GM12865 (cell line): ENCODE measurements at places on chromosomes 11 and 22.
A peak's percentile ranks its signal among the peaks of the same experiment; 100 is the strongest.

DNA sequence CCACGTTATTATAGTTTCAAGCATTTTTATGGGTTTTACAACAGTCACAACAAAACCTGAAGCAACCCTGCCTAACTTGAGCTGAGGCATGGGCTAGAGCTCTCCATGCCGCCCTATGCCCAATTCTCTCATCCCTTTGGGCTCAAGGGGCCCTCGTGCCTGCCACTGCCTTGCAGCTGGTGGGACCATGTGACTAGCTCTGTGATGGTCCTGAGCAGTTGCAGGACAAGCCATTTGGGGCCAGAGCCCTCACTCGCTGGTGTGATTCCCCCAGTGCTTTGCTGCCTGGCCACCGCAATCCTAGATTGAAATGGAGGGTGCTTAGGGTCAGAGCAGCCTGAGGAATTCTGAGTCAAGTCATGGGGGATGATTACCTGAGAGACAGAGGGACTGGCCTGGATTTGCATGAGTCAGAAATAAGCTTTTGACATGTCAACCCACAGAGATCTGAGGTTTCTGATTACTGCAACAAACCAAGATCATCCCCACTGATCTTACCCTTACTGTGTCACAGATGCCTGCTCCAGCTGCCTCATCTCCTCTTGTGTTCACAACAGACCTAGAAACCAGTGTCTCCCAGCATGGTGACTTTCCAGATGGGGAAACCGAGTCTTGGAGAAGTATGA, 323.7 kb downstream of the BRD1 start:
- DNase-seq, result no peak

GRCh38 chr11:61754534-61755482, 2.4 kb downstream of the MYRF start:
- no peak for DNase-seq

DNA sequence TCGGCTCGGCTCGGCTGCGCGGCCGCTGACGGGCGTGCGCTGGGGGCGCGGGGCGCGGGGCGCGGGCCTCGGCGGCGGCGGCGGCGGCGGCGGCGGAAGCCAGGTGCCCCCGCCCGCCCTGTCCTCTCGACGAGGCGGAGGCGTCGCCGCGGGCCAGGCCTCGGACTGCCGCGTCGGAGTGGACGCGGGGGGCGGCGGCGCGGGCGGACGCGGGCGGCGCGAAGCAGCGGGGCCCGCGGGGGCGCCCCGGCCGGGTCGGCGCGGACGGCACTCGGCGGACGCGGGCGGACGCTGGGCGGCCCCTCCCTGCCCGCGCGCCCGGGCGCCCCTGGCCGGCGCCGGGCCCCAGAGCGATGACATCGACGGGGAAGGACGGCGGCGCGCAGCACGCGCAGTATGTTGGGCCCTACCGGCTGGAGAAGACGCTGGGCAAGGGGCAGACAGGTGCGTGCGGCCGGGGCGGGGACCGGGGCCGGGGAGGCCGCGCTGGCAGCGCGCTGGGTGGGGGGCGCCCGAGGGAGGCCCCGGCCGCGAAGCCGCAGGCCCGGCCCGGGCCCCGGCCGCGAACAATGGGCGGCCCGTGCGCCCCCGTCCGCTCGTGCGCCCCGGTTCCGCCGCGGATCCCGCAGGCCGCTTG, at the start of gene BRSK2:
Gene BRSK2 (plus strand): TSS at position 3 of the 637 bp plus-strand sequence. CDS start 351 bp downstream, at position 354.
- DNase-seq, result no peak

GRCh38 chr22:31739795-31740201, 10.1 kb downstream of the PRR14L start:
- no peak for DNase-seq

DNA sequence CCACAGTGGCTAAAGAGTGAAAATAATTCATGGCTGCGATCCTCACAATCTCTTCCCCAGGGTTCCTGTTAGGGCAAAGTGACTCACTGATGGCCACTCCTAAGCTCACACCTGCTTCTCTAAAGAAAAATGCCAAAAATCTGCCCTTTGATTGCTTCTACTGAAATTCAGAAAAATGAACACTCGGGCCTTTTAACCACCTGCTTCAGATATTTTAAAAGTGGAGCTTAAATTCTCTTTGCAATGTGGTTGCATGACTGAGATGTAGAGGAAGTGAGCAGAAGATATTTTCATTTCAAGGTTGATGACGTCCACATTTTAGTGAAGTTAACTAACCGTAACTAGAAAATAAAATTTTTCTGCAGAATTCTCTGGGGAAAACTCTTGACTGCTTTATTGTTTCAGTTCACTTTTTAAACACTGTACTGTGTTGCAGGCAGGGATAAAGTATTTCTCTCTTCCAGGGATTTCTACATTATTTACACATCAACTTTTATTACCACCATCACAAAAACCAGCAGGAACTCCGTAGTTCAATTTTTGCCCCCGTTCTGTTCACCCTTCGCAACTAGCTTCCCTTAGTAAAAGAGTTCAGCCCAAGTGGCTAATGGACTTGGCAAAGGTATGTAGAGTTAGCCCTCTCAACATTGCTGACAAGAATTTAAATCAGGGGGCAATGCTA, 8.5 kb downstream of the RAB30 start:
- DNase-seq, result peak; percentile 87

DNA sequence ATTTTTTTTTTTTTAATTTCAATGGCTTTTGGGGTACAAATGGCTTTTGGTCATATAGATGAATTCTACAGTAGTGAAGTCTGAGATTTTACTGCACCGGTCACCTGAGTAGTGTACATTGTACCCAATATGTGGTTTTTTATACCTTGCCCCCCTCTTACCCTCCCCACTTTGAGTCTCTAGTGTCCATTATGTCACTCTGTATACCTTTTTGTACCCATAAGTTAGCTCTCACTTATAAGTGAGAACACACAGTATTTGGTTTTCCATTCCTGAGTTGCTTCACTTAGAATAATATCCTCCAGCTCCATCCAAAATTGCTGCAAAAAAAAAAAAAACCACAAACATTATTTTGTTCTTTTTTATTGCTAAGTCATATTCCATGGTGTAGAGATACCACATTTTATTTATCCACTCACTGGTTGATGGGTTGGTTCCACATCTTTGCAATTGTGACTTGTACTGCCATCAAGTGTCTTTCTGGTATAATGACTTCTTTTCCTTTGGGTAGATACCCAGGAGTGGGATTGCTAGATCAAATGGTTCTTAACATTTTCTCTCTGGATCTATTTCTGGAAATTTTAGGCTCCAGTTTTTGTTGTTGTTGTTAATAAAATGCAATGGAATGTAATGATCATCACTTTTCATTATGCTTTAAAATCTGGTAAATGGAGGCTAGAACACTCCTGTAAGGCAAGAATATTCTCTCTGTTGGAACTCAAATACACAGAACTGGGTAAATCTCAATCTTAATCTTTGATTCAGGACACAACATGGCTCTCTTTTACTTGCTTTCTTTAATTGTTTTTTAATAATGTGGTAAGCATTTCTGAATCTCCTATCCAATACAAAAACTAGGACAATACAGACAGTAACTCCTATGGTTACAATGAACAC, 10.3 kb downstream of the NEAT1 start:
- peak; percentile 56 for DNase-seq

- no peak for DNase-seq
Measured at GRCh38 chr22:19811211-19811621, 43.5 kb downstream of the GNB1L start.

DNA sequence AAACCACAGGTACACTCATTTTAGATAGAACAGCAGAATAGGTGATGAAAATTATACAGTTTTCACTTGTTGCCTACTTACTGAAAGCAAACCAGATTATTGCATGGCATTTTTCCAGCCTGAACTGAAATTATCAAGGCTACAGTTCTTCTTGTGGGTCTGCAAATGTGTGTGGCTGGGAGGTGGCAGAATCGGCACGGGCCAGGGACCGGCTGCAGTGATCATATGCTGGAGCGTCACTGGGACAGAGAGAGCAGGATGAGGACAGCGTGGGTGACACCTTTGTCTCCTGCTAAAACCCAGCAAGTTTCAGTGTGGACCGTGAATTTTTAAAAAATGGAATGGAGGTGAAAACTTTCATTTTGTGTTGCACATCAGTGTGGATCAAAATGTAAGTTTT, 59.3 kb upstream of the PITPNB start:
- DNase-seq, result no peak

DNA sequence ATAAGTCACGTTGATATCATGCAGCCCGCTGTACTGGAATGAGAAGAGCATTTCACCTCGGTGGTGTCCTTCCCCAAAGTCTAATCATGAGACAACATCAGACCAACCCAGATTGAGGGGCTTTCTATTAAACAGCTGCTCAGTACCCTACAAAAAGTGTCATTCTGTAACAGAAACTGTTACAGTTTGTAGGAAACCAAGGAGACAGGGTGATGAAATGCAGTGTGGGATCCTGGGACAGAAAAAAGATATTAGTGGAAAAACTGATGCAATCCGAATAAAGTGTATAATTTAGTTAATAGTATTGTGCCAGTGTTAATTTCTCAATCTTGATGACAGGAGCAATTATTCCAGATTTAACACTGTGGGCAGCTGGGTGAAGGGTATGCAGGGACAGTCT, 128.0 kb downstream of the MICAL2 start:
- DNase-seq, result no peak

DNA sequence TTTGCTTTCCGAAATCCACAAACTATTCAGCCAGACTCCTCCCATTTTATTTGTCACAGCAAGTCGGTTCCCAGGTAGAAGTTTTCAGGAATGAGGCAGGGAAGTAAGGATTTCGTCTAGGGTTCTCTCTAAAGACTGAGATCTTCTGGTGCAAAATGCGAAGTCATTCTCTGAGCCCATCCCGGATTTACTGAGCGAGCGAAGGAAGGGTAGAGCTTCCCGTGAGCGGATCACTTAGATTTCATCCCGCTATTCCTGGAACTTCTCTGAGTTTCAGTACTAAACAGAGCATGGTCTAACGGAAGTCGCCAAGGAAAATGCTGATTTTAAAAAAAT, 3.1 kb upstream of the CALCA start:
- no peak for DNase-seq

DNA sequence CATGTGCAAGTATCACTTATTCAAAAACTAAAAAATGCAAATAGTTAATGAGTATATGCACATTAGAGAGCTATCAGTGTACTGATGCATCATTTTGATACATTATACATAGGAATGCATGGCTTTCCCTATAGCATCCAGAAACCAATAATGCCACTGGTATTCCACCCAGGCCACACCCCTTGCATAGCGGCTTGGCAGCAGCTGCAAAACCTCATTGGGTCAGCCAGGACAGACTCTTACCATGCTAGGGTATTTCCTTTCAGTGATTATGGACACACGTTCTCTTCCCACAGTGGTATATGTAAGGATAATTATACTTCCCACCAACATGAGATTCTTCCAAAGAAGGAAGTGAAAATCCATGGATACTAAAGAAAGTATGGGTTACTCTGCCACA, 145.9 kb upstream of the PITPNB start:
- no peak for DNase-seq

- no peak for DNase-seq
Measured at GRCh38 chr11:37230865-37231264, 632.8 kb upstream of the RAG2 start.

- DNase-seq, result no peak
Measured at GRCh38 chr11:65773784-65774411, 6.9 kb downstream of the AP5B1 start.

DNA sequence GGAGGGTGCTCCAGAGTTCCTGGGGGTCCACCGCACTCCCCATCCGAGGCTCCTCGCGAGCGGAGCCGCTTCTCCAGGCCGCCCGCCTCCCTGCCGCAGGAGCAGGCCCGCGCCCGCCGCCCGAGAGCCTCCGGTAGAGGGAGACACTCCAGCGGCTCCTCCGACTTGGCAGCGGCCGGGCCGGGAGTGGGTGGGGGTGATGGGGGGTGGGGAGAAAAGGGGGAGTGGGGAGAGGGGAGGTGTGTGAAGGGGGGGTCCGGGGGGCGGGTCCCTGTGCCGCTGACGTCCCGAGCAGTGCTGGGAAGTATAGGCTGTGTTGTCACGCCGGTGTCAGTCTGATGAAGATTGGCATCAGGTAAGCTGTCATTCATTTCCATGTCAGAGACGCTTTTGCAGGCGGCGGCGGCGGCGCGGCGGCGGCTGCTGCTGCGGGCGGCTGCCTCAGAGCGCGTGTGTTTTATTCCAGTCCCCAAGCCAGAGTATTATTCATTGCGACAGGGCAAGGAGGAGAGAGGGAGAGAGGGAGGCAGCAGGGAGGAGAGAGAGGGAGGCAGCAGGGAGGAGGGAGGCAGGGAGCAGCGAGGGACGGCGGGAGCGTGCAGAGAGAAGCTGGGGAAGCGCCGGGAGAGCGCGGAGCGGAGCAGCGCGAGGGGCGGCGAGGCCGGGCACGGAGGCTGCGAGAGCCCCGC, at the start of gene PKNOX2:
Gene PKNOX2 (plus strand): TSS at position 330 of the 689 bp plus-strand sequence. CDS start 186,555 bp downstream, outside the sequence.
- DNase-seq, result peak; percentile 31

- no peak for DNase-seq
Measured at GRCh38 chr22:36818010-36818642, 1.3 kb upstream of the PVALB start.

DNA sequence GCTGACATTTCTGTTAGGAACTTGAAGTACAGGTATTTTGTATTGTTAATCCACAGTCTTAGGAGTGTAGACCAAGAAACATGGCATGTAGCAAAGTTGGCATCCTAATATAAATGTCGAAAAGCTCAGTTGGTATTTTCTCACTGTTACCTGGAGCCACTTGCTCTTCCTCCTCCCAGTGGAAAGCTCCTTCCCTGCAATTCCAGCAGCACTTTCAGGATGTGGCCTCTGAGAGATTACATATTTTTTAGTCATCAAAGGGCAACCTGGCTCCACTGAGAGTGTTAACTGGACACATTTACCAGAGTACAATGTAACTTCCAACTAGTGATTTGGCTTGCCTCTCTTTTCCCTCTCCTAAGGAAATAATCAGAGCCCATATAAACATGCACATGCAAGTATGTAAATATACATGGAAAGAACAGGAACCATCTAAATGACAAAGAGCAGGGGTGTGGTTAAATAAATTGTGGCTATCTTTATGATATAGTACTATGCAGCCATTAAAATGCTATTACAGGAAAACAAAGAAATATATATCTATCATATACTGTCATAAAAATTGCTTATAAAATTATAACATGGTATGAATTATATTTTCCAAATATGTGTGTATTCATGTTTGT, 14.3 kb upstream of the EED start:
- DNase-seq, result no peak

GRCh38 chr11:13318498-13319295, 41.1 kb downstream of the BMAL1 start:
- peak; percentile 48 for DNase-seq

DNA sequence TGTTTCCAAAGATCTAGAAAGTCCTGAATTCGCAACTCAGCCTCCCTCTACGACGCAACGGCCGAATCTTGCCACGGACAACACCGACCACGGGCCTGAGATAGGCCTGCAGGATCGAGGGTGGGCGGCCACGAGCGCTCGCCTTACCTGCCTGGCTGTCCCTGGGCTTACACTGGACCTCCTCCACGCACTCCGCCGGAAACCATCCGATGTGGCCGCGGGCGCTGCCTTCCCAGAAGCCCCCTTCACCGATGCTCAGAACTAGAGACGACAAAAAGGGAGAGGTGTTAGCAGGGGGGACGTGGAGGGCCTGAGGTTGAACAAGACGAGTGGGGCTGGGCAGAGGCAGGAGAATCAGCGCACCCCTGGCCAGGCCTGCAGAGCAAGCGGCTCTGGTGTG, 400.0 kb downstream of the CTTN start:
- no peak for DNase-seq
